ENCODE measurements at places on chromosomes 3 and 15. TPM values are rescaled to one million over a fixed set of nuclear protein-coding genes. Genes with fewer than 3 reads are reported as not detected.
A peak's percentile ranks its signal among the peaks of the same experiment; 100 is the strongest.

The VGLL4 gene
- total RNA-seq: 34.2 TPM

The CCDC191 gene
- total RNA-seq: 0.83 TPM

The NRROS gene
- not detected for total RNA-seq

The CAPN3 gene
- total RNA-seq: under 0.01 TPM

The RAD51 gene
- total RNA-seq: 8.4 TPM

The DPPA2 gene
- total RNA-seq: not detected

The CERS3 gene
- total RNA-seq: not detected

The HDGFL3 gene
- 9.5 TPM for total RNA-seq

The GASK1A gene
- 0.18 TPM for total RNA-seq

The KLHL6 gene
- not detected for total RNA-seq

The ETFA gene
- total RNA-seq: 159 TPM

DNA sequence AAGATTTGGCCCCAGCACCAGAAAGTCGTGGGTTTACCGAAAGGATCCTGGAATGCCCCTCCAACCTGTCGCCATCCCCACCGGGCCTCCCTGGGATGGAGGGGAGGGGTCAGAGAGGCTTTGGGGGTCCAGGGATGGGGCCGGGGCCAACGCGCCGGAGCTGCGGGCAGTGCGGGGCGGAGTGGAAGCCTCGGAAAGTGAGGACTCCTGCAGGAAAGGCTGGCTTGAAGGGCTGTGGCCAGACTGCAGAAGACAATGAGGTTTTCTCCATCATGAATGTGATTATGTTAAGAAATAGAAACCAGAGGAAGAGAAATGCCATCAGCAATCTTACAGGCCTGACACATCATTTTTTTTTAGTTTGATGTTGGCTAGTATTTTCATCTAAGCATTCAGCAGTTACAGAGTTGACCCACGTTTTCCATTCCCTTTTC is 738 bp downstream of the YEATS2 start:
- H3K4me3 ChIP-seq: peak overlapping the region; percentile 99
- H3K27ac ChIP-seq: peak overlapping the region; percentile 96
- H3K36me3 ChIP-seq: peaks cover 3% of the 10 kb centered on the region
- peak; percentile 35 for DNase-seq

DNA sequence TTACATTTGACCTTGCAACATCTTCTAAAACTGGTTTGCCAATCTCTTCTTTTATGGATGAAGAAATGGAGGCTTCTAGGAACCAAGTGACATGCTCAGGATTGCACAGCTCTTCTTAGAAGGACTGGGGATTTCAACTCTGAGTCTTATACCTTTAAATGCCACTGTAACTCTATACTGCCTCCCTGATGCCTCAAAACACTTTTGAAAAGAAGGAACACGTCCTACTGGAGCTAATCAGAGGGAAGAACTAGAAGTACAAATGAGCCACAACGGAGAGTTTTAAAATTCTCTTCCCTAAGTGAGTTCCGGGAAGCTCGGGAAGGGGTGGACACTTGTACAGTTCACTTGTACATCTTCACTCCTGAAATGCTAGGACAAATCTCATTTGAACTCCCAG is 949 bp upstream of the MITF start:
- peaks cover 4% of the 10 kb centered on the region for H3K27me3 ChIP-seq
- DNase-seq: peak; percentile 26
- peaks cover 3% of the 10 kb centered on the region for H3K4me1 ChIP-seq
- H3K27ac ChIP-seq: 0 out of 2 replicates have a peak overlapping the region, but pooled peaks have one; percentile 34
- H3K4me3 ChIP-seq: peak overlapping the region; percentile 55

DNA sequence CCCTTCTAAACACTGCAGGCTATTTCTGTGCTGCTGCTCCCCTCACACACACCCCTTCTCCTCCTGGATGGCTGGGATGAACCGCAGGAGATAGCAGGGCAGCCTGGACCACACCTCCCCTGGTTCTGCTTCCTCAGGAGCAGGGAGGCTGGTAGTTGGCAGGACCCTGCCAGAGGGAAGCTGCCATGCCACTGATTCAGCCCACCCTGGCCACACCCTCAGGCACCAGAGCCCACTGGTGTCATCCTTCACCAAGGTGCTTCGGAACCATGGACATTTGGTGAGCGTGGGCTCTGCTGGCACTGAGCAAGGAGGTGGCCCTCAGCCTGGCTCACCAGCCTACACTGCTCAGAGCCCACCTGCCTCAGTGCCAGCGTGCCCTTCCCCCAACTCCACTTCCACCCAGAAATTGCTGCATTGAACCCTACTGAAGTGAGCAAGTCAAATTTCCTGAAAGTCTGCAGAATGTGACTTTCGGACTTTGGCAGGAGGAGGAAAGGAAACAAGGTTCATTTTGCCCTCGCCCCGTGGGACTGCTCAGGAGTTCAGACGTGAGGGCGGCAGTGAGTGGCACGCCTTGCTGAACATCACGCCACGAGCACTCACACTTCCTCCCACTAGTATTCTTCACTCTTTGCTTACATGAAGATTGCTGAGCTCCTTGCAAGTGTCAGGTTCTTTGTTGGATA is 26.3 kb downstream of the BMF start:
- H3K36me3 ChIP-seq: no peaks in the 10 kb centered on the region
- no peaks in the 10 kb centered on the region for H3K27me3 ChIP-seq
- H3K4me1 ChIP-seq: peaks cover 28% of the 10 kb centered on the region

- no peak overlapping the region for H3K4me3 ChIP-seq
- DNase-seq: no peak
- no peaks in the 10 kb centered on the region for H3K36me3 ChIP-seq
Observed at GRCh38 chr15:81074773-81075172, 59.3 kb upstream of the CFAP161 start.

- no peak overlapping the region for H3K4me3 ChIP-seq
- DNase-seq: peak; percentile 93
- H3K27me3 ChIP-seq: no peaks in the 10 kb centered on the region
- peaks cover 9% of the 10 kb centered on the region for H3K4me1 ChIP-seq
- H3K36me3 ChIP-seq: no peaks in the 10 kb centered on the region
- no peak overlapping the region for H3K27ac ChIP-seq
Observed at GRCh38 chr3:72903004-72903403, 15.2 kb downstream of the GXYLT2 start.

- no peaks in the 10 kb centered on the region for H3K4me1 ChIP-seq
- no peak overlapping the region for H3K4me3 ChIP-seq
- peaks cover 2% of the 10 kb centered on the region for H3K36me3 ChIP-seq
- H3K27ac ChIP-seq: no peak overlapping the region
Observed at GRCh38 chr15:40618023-40618422, 24.0 kb downstream of the KNL1 start.

DNA sequence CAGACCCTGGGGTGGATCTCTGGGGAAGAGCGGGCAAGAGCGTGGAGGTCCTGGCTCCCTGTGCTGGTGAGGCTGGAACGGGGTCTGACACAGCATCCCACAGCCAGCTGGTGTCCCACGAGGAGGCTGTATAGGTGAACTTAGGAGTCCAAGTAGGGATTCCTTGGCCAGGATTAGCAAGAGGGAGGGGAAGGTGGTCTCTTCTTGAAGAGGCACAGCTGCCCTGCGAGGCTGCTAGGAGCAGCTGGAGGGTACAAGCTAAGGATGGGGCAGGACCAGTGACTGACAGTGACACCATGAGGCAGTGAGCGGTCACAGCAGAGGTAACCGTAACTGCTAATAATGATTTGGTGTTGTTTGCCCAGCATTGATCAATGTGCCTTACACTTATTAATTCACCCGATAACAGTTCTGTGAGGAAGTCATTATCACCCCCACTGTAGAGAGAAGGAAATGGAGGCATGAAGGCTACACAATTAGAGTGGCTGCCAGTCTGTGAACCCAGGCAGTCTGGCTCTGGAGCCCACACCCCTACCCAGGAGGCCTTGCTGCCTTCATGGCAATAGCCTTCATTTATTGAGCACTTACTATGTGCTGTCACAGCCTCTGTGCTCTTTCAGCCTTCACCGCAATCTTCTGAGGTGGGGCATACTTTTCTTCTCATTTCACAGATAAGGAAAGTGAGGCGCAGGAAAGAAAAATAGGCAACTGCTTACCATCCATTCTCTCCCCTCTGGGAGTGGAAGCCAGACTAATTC is 59.4 kb downstream of the TMEM44 start:
- DNase-seq: peak; percentile 68
- no peaks in the 10 kb centered on the region for H3K36me3 ChIP-seq
- no peak overlapping the region for H3K4me3 ChIP-seq
- H3K4me1 ChIP-seq: peaks cover 32% of the 10 kb centered on the region
- no peaks in the 10 kb centered on the region for H3K27me3 ChIP-seq
- peak overlapping the region; percentile 25 for H3K27ac ChIP-seq

DNA sequence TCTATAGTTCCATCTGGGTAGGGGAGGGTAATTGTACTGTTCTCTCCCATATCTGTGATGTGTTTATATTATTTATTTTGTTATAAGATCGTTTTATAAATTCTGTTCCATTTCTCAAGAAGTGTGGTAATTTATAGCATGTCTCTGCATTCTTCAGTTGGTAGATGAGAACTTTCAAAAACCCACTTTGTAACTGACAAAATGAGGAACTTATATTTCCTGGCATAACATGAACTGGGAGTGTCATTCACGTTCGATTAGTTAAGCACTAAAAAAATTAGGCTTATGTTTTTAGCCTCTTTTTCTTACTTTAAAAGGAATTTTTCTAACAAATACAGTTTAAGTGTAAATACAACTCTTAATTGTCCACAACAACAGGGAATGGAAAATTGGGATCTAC is 230.8 kb downstream of the CGGBP1 start:
- H3K36me3 ChIP-seq: no peaks in the 10 kb centered on the region
- no peak overlapping the region for H3K4me3 ChIP-seq
- no peaks in the 10 kb centered on the region for H3K27me3 ChIP-seq
- no peak overlapping the region for H3K27ac ChIP-seq
- DNase-seq: no peak

DNA sequence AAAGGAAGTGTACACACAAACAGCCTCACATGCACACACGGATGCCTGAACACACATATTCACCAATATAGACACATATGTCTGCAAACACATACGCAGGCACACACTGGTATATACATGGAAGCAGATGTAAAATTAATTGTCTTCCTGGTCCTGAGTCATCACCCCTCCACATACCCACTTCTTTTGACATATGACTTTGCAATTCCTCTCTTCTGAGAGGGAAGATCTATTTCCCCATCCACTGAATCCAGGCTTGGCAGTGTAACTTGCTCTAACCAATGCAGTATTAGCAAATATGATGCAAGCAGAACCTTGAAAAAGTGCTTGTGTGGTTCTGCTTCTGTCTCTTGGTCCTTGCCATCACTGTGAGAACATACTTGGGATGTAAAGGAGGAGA is 76.8 kb upstream of the HRH1 start:
- no peaks in the 10 kb centered on the region for H3K4me1 ChIP-seq
- H3K27me3 ChIP-seq: peaks cover 4% of the 10 kb centered on the region
- H3K4me3 ChIP-seq: no peak overlapping the region
- peak; percentile 75 for DNase-seq
- H3K27ac ChIP-seq: no peak overlapping the region
- H3K36me3 ChIP-seq: no peaks in the 10 kb centered on the region

DNA sequence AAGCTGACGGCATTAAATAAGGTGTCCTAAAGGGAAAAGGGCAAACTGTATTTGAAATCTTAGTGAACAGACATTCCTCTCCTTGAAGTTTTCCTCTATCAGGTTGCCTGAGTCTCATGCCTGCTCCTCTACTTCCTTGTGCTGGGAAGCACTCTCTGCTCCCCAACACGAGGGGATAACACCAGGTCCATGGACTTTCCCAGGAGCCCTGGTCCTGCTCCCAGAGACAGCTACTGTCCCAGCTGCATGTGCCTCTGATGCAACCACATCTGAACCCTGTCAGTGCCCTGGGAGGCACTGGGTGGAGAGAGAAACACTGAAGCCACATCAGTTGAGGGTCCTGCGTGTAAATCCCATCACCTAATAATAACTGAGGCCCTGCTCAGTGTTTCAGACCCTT is 7.4 kb downstream of the TLR9 start:
- no peak for DNase-seq
- H3K27ac ChIP-seq: no peak overlapping the region
- no peak overlapping the region for H3K4me3 ChIP-seq
- H3K4me1 ChIP-seq: peaks cover 8% of the 10 kb centered on the region
- H3K27me3 ChIP-seq: no peaks in the 10 kb centered on the region

DNA sequence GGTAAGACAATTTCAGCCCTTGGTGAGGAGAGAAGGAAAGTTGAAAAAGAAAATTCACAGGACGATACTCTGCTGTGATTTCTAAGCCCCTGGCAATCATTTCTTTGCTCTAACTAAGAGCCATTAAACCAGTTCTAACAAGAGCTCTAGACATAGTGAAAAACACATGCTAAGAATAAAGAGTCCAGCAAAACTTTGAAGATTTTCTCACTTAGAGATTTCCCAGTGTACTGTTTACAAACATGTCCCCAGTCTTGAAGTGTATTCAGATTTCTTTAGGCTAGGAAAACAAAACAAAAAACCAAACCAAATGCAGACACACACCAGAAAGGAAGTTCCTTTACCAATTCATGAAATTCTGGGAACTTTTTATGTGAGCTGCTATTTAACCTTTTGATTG is 325.8 kb downstream of the PTPRG start:
- no peak for DNase-seq
- no peaks in the 10 kb centered on the region for H3K36me3 ChIP-seq
- H3K27ac ChIP-seq: no peak overlapping the region

- H3K4me3 ChIP-seq: no peak overlapping the region
- no peaks in the 10 kb centered on the region for H3K4me1 ChIP-seq
- H3K27me3 ChIP-seq: no peaks in the 10 kb centered on the region
- DNase-seq: no peak
Observed at GRCh38 chr3:26345613-26346012, 277.0 kb upstream of the LRRC3B start.

DNA sequence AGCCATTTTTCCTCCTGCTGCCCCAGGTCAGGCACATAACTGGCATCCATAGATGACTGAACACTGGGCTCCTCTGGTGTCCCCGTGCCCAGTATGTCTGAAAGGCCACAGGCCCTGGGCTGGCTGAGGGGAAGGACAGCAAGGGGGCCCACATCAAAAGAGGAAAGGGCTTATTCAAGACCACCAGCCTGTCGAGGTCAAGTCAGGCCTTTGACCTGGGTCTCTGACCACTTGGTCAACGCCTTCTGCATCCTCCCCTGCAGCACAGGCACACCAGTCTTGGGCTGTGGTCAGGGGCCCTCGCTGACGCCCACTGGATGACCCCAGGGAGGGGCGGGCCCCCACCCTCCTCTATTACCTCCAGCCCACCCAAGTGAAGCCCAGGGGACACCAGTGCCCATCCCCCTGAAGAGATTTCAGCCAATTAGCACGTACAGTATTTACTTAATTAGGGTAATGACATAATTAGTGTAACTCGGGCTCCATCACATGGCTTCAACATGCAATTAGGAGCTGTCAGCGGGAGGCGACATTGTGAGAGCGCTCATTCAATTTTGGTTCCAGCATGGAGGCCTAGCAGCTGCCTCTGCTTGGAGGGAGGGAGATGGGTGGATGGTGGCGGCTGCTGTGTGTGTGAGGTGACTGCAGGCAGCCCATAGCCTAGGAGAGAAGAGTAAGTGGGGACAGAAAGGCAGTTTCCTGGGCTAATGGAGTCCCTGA is 13.5 kb upstream of the DNAH1 start:
- H3K4me3 ChIP-seq: no peak overlapping the region
- peaks cover 11% of the 10 kb centered on the region for H3K4me1 ChIP-seq
- no peaks in the 10 kb centered on the region for H3K36me3 ChIP-seq
- no peaks in the 10 kb centered on the region for H3K27me3 ChIP-seq
